ENCODE measurements at places on chromosomes 7 and 10.

DNA sequence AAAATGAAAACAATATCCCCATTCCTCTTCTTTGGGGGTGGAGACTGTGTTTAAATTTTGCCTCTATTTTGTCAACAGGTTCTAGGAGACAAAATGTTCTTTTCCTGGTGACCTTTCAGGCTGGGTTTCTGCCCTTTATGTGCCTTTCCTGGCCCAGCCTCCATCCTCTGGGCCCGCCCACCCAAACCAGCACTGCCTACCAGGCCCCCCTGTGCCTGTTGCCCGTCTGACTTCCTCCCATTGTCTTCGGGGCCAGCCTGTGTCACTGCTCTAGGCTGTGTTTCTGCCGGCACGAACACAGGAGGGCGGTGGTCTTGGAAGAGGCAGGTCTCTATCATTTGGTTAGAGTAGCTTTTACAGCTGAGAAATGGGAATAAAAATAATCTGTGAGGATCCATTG is 13.9 kb downstream of the TSPAN14 start:
- no peak for DNase-seq

GRCh38 chr7:50266635-50267386 is 37.7 kb upstream of the IKZF1 start:
- DNase-seq = no peak

DNA sequence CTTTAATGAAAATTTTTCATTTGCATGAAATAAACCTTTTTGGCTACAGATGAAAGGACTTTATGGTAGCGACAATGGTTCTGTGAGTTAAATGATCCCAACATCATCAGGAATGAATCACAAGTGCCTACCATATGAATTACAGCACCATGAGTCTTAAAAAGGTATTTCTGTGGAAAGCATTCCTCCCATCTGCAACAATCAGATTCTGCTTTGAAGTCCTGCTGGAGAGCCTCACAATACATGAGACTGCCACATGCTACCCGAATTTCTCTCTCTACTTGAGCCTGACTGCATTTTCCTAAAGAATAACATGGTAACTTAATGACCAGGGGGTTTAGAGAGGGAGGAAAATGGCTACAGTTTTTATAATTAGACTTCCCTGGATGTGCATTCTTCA is 190.3 kb downstream of the TWIST1 start:
- no peak for DNase-seq

- DNase-seq = no peak
Observed at GRCh38 chr10:24254180-24254579, 45.2 kb downstream of the KIAA1217 start.

DNA sequence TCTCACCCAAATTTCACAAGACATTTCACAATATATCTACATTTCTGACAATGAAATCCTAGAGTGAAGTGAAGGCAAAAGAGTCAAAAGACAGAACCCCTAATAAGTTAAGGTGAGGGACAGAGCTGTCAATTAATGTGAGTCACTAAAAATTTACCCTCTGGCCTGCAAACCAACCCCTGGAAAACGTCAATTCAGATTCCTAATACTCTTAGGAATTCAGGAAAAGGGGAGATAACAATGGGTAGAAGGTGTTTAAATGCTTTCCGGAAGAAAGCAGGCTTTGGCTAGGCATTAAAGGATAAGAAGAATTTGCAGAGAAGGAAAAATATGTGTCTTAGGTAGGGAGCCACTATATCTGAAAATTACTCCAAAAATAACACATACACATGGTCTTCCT is 299.6 kb downstream of the INHBA start:
- no peak for DNase-seq

DNA sequence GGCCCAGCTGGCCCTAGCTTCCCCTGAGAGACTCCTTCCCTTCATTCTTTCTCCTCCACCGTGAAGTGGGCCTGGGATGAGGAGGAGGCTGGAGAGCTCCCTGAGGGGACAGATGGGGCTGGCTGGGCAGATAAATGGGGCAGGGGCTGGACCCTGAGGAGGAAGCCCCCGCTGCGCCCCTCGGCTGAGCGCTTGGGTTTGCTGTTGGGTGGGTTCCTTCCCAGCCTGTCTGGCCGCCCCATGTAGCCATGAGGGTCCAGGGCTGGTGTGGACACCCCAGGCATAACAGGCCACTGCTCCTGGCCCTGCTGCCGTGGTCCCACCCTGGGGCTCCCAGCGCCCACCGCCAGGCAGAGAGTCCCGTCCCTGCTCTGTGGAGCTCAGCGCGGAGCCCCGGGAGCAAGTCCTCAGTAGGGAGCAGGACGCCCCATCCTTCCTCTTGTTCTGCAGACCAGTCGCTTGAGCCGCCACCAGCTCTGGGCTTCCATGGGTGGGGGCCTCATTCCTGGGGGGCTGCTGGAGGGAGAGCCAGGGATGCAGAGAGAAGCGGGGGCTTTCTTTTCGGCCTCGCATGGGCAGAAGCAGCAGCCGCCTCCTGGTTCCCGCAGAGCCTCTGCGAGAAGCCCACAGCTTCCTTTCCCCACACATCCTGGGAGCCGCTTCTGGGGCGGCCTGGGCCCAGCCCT is 266.4 kb upstream of the TCERG1L start:
- no peak for DNase-seq

GRCh38 chr7:132581431-132581830 is 5.2 kb upstream of the PLXNA4 start:
- DNase-seq = no peak

- no peak for DNase-seq
Observed at GRCh38 chr10:12509794-12510100, 160.4 kb downstream of the CAMK1D start.

DNA sequence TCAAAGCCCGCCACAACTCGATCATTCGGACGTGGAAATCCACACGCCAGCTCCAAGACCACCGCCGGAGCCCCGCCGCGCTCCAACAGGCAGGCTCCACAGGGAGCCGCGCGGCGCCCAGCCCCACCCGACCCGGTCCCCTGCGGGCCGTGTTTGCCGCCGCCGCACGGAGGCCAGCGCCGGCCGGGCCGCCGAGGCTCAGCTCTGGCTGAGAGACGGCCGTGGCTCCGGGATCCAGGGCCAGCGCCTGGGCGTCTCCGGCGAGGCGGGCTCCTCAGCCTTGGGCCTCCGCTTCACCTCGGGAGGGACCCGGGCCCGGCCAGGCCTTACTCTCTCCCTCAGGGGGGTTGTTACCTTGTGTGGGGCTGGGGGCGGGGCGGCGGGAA is 333 bp downstream of the SMNDC1 start:
- DNase-seq = no peak

DNA sequence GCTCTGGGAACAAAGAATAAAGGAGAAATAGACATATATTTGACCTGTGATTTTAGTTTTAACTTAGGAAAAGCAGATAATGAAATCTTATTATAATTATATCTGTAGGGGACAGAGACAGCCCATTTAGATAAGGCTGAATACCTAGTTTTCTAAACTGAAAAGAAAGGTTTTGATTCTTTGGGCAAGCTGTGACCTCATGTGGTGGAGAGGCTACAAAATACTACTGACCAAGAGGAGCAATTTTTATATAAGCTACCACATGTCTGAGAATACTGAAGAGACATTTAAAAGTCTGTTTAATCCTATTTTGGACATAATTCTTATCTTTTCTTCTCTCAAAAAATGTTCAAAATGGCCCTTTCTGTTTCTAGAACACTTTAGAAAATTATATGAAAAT is 271.0 kb downstream of the MTERF1 start:
- DNase-seq = no peak
